ENCODE measurements at places on chromosomes 3 and 15. TPM values are rescaled to one million over a fixed set of nuclear protein-coding genes. Genes with fewer than 3 reads are reported as not detected.

- no peaks in the 10 kb centered on the region for H3K4me1 ChIP-seq
- no peaks in the 10 kb centered on the region for H3K36me3 ChIP-seq
- H3K27me3 ChIP-seq = no peaks in the 10 kb centered on the region
- no peak overlapping the region for H3K27ac ChIP-seq
- no peak overlapping the region for H3K4me3 ChIP-seq
These were observed 25.8 kb upstream of the ANXA2 start for GRCh38 chr15:60423537-60423936.

The NEO1 gene
- 31.4 TPM for total RNA-seq

The ABI3BP gene
- 389 TPM for total RNA-seq

The BTLA gene
- 0.68 TPM for total RNA-seq

DNA sequence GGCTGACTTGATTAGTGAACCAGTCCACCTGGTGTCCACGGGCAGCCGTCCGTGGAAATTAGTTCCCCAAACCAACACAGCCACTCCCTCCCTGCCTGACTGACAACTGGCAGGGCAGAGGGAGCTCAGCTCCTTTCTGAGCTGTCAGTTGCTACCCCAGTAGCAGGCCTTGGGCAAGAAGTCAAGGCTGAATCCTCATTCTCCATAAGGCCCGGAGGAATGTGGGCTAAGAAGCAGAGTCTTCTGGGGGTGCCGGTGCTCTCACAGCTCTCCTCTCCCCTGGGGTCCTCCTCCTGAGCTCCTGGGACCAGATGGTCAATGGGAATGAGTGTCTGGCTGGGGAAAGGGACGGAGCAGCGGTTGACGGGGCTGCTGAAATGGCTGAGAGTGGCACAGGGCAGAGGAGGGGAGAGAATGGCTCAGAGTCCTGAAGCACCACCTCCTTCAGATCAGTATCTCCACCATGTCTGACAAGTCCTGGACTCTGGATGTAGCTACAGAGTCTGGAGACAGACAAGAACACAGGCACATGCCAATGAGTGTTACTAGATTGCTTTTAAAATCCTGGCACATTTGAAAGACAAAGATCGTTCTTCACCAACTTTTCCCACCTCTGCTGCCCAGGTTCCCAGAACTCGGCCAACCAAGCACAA lies 16.9 kb downstream of the AMOTL2 start:
- peaks cover 6% of the 10 kb centered on the region for H3K36me3 ChIP-seq
- H3K27me3 ChIP-seq = no peaks in the 10 kb centered on the region
- peak; percentile 64 for DNase-seq
- no peaks in the 10 kb centered on the region for H3K4me1 ChIP-seq
- H3K4me3 ChIP-seq = no peak overlapping the region

Data from aorta (tissue), 5 donors.